Bone marrow (tissue), 2 donors: ENCODE measurements at places on chromosomes 6 and 20.

DNA sequence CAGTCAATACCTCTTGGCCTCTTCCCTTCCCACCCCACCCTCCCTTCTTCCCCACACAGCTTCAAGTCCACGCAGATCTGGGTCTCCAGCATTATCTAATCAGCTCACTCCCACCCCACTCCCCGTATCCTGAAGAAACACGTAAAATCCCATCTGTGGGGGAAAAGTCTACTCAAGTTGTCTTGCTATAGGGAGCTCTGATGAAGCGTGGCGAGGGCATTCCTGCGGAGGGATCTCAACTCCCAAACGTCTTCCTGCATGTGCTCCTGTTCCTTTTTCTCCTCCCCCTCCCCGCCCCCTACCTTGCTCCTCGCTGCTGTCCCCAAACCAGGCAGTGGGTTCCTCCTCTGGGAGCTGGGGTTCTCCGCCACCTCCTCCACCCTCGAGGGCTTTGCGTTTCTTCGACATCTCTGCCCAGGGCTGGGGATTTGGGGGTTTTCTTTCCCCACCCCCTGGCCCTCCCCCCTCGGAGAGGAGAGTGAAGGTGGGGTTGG lies 181.8 kb downstream of the TBXT start:
- DNase-seq: no peak

- DNase-seq: peak; percentile 25
These were observed 193.1 kb upstream of the SHLD1 start for GRCh38 chr20:5557123-5557522.

DNA sequence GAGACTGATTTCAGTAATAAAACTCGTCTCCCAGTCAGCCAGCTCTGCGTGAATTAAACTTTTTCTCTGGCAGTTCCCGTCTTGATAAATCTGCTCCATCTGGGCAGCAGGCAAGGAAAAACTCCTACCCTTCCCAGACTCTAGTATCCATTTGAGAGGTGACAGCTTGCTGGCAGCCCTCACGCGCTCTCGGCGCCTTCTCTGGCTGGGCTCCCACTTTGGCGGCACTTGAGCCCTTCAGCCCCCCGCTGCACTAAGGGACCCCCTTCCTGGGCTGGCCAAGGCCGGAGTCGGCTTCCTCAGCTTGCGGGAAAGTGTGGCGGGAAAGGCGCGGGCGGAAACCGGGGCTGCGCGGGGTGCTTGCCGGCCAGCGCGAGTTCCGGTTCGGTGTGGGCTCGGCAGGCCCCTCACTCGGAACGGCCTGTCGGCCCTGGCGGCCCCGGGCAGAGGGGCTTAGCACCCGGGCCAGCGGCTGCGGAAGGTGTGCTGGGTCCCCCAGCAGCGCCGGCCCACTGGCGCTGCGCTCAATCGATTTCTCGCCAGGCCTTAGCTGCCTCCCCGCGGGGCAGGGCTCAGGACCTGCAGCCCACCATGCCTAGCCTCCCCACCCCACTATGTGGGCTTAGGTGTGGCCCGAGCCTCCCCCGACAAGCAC lies 21.8 kb upstream of the GMPR start:
- DNase-seq: no peak

GRCh38 chr6:159654483-159655098 lies 38.5 kb downstream of the SOD2 start:
- DNase-seq: no peak

DNA sequence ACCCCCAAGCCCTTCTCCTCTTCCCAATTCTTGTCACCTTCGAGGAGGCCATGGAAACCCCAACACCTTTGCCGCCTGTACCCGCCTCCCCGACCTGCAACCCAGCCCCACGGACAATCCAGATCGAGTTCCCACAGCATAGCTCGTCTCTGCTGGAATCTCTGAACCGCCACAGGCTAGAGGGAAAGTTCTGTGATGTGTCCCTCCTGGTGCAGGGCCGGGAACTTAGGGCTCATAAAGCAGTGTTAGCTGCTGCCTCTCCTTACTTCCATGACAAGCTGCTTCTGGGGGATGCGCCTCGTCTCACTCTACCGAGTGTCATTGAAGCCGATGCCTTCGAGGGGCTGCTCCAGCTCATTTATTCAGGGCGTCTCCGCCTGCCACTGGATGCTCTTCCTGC lies 675 bp downstream of the ZBTB9 start:
- DNase-seq: no peak

DNA sequence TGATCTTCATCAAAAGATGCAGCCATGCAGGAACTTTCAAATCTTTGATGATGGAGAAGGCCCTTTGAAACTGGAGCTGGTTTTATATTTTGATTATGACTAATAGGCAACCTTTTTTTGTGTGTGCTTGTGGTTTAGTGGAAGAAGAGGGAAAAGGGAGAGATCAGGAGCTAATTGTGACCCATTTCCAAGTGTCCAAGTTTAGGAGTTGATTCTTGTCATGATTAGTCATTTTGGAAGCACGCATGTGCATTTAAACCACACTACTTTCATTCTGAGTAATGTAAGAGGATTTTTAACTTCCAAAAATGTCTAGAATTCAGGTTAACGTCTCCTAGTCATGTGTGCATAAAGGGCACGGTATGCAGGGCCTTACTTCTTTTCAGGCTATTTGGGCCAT lies 3.5 kb downstream of the FOXO3 start:
- no peak for DNase-seq

- DNase-seq: peak; percentile 46
These were observed 51.1 kb downstream of the ARID1B start for GRCh38 chr6:156828280-156828703.

DNA sequence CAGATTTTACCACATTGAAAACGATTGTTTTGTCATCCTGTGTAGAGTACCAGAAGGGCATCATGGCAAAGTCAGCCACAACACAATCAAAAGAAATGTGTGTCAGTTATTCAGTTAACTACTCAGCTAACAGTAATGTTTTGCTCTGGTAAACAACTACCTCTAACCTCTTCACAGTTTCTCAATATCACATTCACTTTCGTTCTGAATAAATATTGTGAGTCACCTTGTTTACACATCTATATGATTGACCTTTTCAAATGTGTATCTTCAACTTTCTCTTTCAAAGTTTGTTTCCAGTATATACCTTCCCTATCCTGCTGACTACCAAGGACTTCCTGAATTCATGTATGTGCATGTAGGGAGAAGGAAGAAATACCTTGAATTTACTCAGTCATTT lies 216.6 kb upstream of the UFL1 start:
- no peak for DNase-seq

DNA sequence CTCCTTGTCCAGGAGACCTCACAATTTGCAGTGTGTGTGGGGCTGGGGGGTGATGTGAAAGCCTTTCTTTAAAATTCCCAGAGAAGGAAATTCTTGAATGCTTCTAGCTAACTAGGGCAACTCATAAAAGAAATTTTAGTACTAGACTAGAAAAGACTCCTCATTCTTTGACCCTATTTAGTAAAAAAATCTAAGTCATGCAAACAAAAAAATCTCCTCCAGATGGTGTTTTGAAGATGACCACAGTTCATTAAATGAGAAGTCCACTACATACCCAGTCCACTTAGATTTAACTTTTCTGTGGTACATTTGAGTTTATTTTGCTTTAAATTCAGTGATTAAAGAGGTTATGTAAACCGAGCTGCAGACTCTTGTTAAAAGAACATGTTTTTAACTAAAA lies 67.5 kb downstream of the NDUFAF5 start:
- no peak for DNase-seq

- DNase-seq: no peak
These were observed 291.2 kb upstream of the ADGRB3 start for GRCh38 chr6:68343901-68344300.

- no peak for DNase-seq
These were observed 161.4 kb downstream of the CLIC5 start for GRCh38 chr6:45854149-45854742.

DNA sequence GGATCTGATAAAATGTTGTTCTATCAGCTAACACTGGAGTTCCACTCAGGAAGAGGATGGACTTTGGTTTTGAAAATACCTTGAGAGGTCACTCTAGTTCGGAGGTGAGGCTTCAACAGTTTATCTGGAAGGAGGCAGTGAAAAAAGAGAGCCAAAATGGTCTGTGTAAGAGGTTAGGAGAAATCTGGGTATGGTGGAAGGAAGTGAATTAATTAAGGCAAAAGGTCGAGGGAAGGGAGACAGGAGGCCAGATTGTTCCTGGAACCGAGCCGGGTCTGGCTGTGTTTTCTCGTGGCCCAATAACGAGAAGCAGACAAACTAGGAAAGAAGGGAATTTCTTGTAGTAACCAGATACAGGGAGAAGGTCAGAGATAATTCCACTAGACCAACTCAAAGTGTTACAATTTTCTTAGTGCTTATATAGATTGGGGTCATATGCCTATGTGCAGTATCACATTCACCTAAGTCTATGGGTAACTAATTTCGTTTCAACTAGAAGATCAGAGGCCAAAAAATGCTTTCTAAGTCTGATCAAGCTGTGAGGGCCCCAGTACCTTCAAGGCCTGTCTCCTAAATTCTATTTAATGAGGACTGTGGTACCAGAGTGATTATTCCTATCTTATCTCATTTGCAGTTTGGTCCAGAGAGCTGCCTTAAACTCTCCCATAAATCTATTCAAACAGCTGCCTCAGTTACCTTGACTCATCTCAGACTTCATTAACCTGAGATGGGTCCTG lies 96.0 kb upstream of the SNX9 start:
- DNase-seq: no peak

- DNase-seq: no peak
These were observed 47.4 kb upstream of the AFDN start for GRCh38 chr6:167779129-167779992.

- no peak for DNase-seq
These were observed 2.8 kb downstream of the CPNE1 start for GRCh38 chr20:35661908-35662307.

DNA sequence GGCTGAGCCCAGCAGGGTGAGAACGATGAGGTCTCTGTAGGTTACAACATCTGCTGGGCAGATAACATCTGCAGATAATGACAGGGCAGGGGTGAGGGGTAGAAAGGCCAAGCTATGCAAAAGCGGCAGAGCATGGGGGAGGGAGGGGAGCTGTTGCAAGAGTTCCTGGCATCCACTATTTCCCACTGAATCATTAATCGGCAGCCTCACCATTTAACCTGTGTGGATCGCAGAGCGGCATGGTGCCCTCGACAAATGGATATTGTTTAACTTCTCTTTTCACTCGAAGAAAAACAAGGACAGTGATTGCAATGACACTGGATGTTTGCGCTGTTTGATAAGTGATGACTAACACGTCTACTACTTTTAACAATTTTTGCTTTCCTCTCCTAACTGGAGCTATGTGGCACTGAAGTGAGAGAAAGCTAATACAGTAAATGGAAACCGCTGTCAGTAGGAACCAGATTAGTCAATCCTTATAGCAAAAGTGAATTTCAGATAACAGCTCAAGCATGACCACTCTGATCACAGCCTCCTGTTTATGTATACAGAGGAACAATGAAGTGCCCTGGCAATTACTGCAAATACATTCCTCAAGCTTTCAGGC lies 381.5 kb downstream of the TFAP2A start:
- DNase-seq: no peak

- DNase-seq: no peak
These were observed 162.1 kb downstream of the MTFR2 start for GRCh38 chr6:136087986-136088385.

DNA sequence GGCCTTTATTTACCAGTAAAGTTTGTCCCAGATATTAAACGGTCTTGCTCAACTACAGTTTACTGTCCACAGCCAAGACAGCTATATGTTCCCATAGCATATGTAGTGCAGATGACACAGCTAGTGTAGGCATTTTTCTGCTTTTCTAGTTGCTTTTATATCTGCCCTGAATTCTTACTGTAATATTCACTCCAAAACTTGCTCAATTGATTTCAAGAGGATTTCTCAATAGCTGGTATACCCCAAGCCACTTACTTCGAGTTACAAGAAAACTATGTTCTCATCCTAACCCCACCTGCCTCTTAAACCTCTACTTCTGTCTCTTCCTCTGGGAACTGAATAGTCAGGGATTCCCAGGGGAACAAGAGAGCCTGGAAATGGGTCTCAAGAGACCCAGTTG lies 18.9 kb upstream of the ROS1 start:
- DNase-seq: no peak

DNA sequence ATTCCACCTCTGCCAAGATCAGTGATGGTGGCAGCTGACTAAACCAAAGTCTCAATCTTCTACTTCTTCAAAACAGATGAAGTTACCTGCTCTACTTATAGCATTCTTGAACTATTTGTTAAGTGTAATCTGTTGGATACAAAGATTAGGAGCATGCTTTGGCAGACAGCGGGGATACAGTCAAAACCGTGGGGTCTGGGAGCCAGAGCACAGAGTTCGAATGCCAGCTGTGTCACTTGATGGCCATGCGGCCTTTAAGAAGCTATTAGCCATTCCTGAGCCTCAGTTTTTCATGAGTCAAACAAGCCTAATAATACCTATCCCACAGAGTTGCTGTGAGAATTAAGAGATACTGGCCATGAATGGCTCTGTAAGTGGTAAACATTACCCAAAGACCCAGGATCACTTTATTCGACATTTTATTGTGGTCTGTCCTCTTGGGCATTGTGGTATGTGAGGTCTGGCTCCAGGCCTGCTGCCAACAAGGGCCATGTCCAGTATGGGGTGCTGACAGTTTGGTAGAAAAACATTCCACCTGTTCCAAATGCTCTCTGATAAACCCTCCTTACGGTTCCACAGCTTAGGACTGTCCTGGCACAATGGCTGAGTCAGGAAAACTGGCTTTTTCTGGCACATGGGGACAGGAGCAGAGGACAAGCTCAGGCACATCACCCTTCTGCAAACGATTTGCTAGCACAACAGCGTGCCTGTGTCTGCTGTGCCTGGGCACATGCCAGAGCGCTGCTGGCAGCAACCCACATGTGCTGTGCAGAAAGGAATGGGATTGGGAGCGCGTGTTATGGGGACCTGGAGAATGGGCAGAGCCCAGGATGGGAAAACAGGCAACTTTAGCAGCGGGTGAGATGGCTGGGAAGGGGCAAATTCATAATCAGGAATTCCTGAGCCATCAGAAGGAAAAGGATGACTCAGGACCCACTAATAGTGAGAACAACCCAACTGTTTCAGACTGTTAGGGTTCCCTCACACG lies 15.7 kb upstream of the FAM83C start:
- no peak for DNase-seq

DNA sequence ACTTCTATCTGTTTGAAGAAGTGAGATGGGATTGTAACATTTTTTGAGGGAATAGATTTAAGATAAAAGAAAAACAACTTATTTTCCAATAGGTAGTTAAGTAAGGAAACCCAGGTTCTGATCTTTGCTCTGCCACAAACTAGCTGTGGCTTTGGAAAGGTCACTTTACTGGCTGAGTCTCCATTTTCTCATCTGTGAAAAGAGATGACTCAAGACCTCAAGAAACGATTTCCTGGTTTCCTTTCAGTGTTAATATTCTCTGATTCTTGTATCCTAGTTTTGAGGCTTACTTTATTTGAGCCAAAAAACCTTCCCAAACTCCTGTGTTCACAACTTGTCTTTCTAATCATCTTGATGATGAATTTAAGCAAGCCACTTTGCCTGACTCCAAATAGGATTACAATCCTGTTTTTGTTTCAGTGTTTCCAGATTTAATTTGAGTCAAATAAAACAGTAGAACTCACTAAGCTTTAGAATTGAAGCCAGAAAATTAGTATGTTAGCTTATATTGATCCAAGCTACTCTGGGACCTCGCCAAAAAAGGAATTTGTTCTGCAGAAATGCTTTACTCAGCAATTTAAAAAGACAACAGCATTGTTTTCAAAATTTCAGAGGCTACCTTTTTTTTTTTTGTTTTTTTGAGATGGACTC lies 51.1 kb downstream of the ENPP1 start:
- DNase-seq: no peak
